ENCODE measurements at places on chromosomes 16 and 17.

- no peak for DNase-seq
Observed at GRCh38 chr17:83054518-83055125, 24.8 kb upstream of the METRNL start.

GRCh38 chr17:82600731-82601446 lies 47.4 kb downstream of the WDR45B start:
- no peak for DNase-seq

GRCh38 chr17:29592850-29593551 lies at the start of gene ANKRD13B:
TSS of gene ANKRD13B (plus strand) at chr17:29593132. CDS start at chr17:29593622, 490 bp downstream.
- DNase-seq, result no peak

DNA sequence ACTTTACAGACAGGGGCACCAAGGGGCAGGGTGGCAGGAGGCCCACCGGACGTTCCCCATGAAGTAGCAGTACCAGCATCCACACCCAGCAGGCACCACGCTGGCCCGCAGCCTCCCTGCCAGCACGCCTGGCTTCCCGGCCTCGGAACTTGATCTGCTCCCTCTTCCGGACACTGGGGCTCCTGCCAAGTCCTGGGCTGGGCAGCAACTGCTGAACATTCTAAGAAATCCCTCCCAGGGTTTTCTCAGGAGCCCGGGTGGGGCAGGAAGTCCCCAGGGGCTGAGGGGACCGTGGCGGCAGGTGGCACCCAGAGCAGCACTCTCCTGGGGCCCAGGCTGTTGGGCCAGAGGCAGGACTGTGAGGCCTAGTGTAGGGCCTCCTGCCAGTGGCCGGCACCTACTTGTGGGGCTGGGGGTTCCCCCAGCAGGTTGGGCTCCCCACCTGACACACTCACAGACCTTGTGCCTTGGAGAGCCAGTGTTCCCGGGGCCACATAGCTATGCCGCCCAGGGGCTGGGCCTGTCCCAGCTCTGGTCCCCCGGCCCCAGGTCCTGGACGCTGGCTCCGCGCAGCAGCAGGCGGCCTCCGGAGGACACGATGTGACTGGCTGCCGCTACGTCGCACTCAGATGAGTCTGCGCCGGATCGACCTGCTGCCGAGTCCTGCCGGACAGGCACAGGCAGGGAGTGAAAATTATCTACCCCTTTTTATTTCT lies 86.2 kb upstream of the CBX4 start:
- DNase-seq, result no peak

DNA sequence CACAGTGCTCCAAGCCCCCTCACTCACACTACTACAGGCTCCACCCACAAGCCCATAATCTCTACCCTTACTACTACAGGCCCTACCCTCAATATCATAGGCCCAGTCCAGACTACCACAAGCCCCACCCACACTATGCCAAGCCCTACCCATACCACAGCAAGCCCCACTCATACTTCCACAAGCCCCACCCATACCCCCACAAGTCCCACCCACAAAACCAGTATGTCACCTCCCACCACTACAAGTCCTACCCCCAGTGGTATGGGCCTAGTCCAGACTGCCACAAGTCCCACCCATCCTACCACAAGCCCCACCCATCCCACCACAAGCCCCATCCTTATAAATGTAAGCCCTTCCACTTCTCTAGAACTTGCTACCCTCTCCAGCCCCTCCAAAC lies 13.8 kb downstream of the RIPOR1 start:
- DNase-seq, result no peak
